ENCODE measurements at places on chromosomes 13 and 19.

DNA sequence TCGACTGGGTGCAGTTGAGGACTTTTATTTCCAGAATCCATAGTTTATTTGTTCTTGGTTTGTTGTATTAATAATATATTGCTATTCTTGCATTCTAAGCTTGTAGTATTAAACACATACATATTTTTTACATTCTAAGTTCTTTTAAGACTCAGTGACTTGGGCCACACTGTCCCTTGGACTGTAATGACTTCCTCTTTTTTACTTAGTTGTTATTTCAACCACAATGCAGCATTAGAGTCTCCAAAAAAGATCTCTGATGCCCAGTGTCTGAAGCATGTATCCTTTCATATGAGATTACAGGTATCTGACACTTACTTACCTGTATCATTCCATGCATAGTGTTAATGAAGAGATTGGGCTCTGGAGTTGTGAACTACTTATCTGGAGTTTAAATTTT is 864.9 kb upstream of the PCDH20 start:
- DNase-seq = no peak

GRCh38 chr19:15259907-15260306 is 27.7 kb upstream of the EPHX3 start:
- no peak for DNase-seq

- no peak for DNase-seq
Measured at GRCh38 chr19:42313096-42313839, at the start of gene TMEM145. Gene TMEM145, plus strand, starts transcription at chr19:42313309. Its CDS starts 68 bp downstream, at chr19:42313377.

- DNase-seq = no peak
Measured at GRCh38 chr19:51022526-51022925, 3.0 kb upstream of the KLK10 start.

DNA sequence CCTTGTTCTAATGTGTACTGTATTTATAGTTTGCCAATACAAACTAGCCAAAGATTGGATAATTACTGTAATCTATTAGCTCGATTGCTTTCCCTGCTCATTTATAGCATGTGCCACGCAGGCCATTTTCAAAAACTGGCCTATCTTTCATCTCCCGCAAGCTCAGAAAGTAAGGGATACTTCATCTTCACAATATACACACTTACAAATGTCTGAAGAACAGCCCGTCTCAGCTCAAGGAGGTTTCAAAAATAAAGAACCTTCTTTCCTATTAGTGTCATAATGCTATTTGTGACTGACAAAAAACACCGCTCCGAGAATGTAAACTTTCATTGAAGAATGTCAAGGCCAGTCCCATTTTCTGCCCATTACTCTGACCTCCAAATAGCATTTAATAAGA is 306.4 kb upstream of the ZNF507 start:
- no peak for DNase-seq

DNA sequence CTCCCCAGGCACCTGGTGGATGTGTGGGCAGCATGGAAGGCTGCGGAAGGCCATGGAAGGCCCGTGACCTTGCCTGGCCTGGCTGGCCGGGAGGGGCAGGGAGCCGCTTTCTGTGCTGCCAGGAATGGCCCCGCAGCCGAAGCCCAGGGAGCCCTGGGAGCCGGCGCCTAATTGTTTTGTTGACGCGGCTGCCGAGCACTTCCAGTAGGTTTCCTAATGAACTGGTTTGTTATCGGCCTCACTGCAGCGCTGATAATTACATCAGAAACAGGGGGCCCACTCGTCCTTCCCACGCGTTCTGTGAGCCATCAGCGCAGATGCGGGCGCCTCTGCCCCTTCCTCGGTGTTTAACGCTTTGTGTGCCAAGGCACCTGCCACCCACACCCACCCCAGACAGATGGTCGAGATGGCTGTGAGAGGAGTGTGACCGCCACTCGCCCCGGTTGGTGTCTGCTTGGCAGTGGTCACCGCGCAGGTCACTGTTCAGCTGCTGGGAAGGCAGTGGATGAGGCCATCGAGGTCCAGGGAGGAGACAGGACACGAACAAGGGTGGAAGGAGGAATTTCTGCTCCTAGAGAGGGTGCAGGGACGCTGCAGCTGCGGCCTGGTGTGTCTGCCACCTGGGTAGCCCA is 124.5 kb downstream of the KDM4B start:
- DNase-seq = no peak

DNA sequence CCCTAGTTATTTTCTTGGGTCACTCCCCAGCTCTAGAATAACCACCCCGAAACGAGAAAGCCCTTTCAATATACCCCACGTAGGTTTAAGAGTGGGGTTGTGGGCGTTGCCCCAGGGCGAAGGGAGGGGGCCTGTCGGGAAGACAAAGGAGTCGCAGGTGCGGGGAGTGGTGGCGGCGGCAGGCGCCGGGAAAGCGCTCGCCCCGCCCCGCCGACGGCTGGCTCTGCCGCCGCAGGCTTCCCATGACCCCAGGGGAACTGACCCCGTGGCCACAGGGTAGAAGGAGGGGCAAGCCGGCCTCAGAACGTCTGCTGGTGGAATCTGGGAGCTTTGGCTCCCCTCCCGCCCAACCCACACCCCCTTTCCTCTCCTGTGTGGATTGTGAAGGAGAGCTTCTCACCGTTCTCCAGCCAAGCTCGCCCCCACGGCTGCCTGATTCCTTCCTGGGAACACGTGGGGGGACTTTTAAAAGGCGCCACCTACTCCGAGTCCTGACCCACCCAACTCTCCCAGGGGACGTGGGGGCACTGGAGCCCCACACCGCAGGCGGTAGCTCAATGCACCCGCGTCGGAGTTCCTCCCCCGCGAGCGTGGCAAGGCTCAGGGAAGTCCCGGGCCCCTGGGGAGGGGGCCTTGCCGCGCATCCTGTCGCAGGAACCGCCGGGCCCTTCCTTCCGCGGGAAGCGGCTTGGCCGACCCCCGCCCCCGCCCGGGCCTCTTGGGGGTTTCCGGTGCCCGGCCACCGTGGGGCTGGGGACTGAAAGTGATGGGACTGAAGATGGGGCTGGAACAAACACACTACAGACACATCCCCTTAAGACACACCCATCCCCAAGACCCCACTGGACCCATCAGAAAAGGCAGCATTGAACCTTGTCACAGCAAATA is 5.5 kb downstream of the IER2 start:
- DNase-seq = no peak

DNA sequence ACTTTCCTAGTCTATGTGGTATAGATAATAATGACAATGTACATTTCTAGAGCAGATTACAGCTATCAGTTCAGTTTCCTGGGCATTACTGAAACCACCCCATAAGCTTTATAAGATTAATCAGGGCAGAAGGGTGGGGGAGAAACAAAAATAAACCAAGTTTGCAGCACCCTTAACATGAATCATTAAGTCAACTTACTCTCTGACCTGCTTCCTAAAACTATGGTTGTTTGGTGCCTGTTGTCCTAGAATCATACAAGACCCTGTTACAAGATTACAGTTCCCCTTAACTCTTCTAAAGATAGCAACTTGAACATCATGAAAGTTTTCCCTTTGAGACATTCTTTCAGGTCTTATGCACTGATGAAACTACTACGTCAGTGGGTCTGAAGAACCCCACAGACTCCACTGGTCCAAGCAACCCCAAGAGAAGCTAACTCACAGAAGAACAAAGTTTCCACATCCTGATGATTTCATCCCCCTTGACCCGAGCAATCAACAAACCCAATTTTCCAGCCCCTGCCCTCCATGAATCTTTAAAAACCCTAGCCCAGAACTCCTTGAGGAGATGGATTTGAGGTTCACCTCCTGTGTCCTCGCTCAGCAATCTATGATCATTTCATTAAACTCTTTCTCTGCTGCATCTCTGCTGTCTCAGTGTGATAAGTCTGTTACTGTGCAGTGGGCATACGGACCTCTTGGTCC is 336.5 kb downstream of the FOXO1 start:
- no peak for DNase-seq

DNA sequence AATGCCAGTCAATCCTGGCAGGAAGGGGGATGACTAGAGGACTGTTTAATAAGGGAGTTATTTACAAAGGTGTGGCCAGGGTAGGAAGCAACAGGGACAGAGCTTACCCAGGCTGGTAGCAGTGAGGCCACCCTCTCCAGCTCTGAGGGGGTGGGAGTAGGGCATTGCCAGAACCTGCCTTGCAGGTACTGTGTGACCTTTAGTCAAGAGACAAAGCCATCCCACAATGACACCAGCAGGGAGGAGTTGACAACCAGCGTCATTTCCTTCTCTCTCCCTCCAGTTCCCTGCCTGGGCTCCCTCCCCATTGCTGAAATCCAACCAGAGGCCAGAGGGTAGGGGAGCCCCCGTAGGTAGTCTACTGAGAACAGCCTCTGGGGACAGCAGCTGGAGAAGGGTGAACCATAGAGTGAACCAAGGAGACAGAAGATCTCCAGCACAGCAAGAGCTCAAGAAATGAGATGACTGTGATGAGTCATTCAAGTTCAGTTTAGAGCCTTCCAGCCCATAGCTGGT is 33.3 kb upstream of the SPATA13 start:
- DNase-seq = no peak

DNA sequence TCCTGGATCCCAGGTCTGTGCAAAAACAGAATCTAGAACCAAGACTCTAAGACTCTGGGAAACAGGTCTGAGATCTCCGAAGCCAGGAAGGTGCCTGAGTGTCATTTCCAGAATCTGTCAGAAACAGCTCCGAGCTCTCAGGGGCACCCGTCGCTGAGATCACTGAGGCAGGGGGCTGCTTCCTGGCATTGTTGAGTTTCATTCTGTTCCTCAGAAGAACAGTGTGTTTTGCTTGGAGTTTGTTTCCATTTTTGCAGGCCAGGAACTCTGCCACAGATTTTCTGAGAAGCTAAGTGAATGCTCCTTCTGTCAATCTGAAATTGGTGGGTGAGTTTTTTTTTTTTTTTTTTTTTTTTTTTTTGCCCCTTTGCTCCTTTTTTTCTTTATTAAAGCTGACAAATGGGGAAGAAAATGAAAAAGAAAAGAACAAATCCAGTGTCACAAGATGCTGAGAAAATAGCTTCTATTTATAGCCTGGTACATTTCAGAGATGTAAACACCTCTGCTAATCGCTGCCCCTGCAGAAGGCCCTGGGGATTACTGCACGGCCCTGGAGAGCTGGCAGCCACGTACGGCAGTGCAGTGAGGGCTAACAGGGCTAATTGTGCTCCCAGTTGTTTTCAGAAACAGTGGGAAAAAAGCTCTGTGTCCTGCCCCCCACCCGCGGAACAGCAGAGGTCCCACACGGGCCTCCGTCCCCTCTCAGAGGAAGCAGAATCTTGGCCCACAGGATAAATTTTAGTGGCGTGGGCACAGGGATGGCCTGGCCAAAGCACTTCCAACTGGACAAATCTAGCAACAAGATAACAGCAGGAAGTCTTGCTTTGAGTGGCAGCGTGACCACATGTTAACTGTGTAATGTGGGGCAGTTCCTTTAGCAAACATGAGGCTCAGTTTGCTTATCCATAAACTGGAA is 237.6 kb upstream of the IRS2 start:
- no peak for DNase-seq

DNA sequence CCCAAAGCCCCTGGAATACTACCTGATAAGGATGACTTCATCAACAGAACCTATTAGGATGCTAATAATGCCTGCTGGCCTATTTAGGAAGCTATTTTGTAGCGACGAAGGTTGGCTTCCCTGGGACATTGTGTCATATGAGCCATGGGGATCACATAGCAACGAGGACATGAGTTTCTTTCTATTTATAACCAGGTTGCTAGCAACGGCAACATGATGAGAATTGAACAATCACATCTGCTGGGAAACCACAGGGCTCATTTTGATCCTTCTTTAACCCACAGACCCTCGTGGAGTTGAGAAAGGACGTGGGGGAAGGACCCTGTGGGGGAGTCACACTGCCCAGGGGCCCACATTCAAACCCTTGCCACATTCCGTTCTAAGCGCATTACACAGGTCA is 172.2 kb downstream of the COL4A1 start:
- DNase-seq = no peak

DNA sequence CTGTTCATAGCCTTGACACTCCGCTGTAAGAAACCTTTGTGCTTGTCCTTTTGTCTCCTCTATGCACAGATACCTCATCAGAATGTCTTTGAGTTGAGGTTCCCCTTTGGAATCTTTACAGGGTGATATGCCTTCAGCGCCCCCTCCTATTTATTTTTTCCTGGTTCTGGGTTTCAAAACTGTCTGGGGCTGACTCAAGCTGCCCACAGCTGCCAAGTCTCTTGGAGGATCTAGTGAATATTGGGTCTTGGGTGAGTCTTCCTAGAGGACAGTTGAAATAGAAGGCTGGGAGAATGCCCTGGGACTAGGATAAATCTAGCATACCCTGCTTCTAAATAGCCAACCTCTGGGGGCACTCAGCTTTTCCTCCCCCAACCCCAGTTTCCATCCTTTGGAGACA is 930 bp downstream of the ZNF136 start:
- no peak for DNase-seq

GRCh38 chr13:105565136-105565727 is 970.2 kb downstream of the EFNB2 start:
- no peak for DNase-seq

GRCh38 chr13:29046588-29046987 is 226.4 kb downstream of the MTUS2 start:
- DNase-seq = no peak

DNA sequence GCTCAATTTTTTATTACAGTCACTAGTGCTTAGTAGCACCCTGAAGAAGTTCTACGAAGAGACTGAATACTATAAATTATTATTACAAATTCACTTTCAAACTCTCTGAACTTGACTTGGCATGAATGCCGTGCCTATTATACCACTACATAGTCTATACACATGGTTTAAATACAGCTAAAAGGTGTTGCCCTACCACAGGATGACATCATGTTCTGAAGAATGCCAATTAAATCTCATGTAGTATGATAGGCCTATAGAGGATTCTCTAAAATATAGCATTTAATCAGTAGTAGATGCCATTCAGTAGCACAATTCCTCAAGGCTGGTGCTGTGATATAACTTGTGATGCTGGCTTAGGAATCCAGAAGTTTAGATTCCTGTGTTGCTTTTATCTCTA is 16.7 kb upstream of the POSTN start:
- DNase-seq = no peak

DNA sequence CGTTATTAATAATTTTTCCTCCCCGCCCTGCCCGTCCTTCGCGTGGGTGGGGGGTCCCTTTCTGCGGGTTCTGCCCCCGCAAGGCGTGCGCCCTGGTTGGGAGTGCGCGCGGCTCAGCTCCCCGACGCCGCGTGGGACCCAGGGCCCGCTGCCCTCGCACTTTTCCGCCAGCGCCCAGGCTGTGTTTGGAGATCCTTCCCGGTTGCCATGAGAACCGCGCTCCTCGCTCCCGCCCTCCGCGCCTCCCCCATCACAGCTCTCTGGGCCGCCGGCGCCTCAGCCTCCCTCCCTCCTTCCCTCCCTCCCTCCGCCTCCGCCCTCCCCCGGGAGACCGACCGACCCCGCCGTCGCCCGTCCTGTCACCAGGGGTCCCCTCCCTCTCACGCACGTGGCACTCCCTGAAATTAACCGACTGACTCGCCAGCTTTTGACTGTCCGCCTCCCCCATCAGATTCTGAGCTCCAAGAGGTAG is 2.4 kb upstream of the SSBP4 start:
- DNase-seq = no peak

DNA sequence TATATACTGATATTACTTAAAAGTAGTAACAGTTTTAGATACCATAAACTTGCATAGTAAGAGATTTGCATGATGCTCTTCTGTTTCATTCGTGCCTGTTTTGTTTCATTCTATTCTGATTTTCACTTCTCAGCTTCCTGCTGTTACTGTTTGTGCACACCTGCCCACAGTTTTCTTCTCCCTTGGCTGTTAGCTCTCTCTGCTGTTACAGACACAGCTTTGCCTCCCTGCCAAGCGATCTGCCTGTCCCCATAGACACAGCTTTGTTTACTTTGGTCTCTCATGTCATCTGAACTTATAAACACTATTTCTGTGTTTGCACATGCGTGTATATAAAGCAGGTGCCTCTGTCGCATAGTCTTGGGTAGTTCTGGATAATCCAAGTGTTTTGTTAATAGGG is 21.4 kb upstream of the UPF3A start:
- DNase-seq = no peak

GRCh38 chr19:789701-790060 is 7.6 kb upstream of the PTBP1 start:
- DNase-seq = no peak
